ENCODE measurements at places on chromosomes 5 and 9.

GRCh38 chr9:134360897-134361296 lies 34.6 kb downstream of the RXRA start:
- DNase-seq = no peak

DNA sequence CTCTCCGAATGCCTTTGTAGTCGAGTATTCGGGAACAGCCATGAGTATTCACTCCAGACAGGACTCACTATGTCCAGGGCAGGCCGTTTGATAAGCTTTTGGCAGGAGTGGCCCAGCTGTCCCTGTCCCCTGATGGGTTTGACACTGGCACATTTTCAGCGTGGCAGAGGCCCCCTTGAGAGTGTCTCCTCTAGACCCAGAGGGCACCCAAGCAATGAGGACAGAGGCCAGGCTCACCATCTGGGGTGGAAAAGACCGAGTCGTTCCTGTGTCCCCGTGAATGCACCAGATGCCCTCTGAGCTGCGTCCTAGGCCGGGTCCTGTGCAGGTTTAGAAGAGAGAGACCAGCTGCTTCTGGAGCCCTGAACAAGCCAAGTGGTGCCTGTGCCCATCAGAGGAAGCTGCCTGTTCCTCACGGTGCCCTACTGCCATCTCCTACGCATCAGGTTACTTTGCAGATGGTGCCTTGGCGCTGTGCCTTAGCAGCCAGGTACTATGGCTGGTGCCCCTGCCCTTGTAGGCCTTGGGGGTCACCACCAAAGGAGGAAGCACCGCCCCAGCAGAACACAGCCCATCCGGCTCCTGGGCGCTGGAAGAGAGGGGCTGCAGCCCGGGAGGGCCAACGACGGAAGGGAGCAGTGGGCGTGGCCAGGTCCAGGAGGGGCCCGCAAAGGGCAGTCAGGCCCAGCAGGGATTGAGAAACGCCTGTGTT lies 42.4 kb downstream of the LRSAM1 start:
- no peak for DNase-seq

DNA sequence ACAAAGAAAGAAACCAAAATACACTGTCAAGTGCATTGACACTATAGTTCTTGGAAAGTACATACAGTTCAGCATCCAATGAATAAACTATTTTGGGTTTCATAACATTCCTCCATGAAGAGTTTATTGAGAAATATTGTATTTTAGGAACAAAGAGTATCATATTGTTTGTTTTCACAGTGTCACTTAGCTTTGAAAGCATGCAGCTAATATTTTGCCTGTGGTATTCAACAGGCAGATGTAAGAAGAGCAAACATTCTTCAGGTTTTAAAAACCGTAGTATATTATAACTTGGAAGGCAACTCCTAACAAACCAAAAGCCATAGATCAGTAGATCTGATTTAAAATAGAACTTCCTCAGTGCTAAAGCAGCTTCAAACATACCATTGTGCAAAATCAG lies 4.5 kb downstream of the PRELID2 start:
- no peak for DNase-seq

GRCh38 chr5:67283275-67283987 lies 86.8 kb upstream of the CD180 start:
- no peak for DNase-seq

GRCh38 chr5:128053291-128053954 lies 30.1 kb upstream of the SLC12A2 start:
- DNase-seq = no peak

GRCh38 chr5:119951330-119951934 lies 322.1 kb downstream of the FAM170A start:
- DNase-seq = no peak

GRCh38 chr5:178313316-178313715 lies 80.7 kb upstream of the PHYKPL start:
- no peak for DNase-seq

- no peak for DNase-seq
Measured at GRCh38 chr5:151072630-151073025, 8.2 kb downstream of the TNIP1 start.

DNA sequence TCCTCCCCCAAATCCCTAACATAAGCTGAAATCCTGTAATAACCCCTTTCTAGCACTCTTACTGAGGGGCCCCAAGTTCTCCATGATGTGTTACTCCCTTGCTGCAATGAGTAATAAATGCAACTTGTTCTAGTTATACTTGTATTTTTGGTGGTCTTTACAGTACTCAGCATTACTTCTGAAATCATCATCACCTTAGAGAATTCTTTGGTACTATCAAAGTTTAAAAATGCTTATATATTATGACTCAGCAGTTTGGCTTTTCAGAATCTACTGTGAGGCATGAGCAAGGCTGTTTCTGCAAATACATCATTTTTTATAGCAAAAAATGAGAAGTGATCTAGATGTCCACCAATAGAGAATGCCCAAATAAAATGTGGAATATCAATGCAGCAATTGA lies 20.7 kb upstream of the ROPN1L start:
- no peak for DNase-seq
